ENCODE measurements at places on chromosomes 2 and 18.

GRCh38 chr2:51231071-51231470, 199.1 kb upstream of the NRXN1 start:
- DNase-seq = no peak

DNA sequence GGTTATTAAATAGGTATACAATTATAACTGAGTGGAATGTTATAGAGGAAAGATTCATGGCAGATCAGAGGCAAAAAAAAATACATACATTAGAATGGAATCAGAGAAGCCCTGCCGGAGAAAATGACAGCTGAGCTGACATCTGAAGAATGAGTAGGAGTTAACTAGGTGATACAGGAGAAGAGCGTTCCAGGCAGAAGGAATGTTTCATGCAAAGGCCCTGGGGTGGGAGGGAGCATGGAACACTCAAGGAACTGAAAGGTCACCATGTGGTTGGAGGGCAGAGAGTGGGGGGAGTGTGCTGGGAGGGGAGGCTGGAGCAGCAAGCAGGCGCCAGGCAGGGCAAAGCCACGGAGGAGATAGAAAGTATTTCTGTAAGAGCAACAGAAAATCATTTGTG, 31.6 kb upstream of the CDK5R2 start:
- no peak for DNase-seq

DNA sequence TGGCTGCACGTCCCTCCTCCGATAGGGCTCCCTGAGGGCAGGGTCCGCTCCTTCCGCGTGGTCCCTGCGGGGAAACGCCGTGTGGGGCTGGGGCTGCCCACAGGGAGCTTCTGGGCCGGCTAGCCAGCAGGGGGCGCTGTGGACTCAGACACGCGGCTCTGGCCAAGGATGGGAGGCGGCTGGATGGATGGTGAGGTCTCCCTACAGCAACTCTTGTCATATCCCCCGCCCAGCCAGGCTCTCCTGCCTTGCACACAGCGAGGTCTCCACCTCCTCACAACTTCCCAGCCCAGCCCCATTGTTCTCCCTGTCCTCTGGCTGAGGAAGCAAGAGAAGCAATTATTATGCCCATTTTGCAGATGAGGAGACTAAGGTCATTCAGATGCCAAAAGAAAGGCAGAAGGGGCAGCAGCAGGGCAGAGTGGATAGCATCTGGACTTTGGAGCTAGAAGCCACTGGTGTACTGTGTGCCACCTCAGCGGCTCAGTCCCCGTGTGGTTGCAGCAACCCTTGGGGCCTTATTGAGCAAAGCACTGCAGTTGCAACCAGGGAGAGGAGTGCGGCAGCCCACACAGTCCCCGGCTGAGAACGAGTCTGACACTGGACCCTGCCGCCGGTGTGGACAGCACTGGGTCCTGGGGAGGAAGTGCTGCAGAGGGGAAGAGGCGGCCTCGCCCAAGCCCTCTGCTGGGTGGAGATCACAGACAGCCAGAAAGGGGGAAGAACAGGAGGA, 99.0 kb downstream of the ZFP36L2 start:
- peak; percentile 89 for DNase-seq

DNA sequence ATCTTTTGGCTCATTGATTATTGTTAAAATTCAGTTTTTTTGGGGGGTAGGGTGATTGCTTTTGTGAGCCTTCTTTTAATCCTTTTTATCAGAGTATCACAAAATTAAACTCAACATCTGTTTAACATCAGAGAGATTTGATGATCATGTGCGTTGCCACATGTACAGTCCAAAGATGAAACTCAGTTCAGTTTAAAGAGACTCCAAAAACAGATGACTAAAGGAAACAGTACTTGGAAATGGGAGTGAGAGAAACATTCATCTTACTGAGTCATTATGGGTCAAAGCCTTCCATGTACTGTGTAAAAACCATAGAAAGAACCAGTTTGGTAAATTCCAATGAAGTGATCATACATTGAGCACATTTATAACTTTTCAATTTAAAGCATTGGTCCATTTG, 53.0 kb downstream of the LYPD6 start:
- DNase-seq = no peak

GRCh38 chr2:78351208-78351607, 674.3 kb upstream of the REG3G start:
- DNase-seq = no peak

GRCh38 chr2:67652679-67653078, 255.5 kb downstream of the ETAA1 start:
- peak; percentile 34 for DNase-seq

DNA sequence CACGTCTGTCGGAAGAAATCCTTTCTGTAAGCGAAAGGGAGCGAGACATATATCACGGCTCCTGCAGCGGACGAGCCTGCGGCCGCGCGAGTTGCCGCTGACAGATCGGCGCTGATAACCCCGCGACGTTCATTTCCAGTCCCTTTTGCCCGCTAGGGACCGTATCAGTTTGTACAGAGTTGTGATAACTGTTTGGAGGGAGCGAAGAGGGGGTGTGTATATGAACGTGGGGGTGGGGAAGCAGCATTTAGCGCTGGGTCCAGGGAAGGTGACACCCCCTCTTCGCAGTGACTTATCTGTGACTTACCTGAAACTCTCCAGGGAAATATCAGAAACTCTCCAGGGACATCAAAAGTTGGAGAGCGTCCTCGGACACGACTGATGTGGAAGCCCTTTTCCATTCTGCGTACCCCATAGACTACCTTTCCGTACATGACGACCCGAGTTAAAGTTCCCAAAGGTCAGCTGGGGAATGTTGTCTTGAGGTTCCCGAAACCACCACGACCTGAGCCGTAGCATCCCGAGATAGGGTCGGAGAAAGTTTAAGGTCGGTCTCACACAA, 948 bp upstream of the GATA6 start:
- no peak for DNase-seq

DNA sequence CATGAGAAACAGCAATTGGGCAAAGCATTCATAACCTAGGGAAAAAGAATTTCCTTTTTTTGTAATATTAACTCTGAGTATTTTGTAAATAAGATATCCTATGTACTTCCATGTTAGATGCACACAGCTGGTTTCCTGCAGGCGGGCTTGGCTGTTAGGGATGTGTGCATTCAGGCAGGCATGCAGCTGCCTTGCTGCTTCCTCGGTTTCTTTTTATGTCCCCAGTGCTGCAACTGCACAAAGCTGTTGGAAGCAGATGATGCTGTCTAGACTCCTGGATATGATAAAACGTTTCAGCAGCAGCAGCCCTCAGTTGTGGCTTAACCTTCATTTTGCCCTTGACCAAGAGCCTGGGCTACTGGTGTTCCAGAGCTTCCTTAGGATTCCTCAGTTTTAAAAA, 89.4 kb upstream of the EML6 start:
- no peak for DNase-seq

- no peak for DNase-seq
Measured at GRCh38 chr2:174965992-174966744, 39.0 kb downstream of the CHN1 start.

DNA sequence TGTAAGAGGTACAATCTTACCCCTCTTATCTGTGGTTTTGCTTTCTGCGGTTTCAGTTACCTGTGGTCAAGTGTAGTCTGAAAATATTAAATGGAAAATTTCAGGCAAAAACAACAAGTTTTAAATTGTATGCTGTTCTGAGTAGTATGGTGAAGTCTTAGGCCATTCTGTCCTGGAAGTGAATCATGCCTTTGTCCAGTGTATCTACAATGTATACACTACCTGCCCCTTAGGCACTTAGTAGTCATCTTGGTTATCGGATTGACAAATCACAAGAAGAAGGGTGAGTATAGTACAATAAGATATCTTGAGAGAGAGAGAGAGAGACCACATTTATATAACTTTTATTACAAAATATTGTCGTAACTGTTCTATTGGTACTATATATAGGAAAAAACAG, 43.5 kb downstream of the RAB3GAP1 start:
- no peak for DNase-seq

- DNase-seq = no peak
Measured at GRCh38 chr18:26267357-26267930, 41.2 kb downstream of the TAF4B start.

GRCh38 chr2:127379712-127380355, 7.9 kb downstream of the MAP3K2 start:
- no peak for DNase-seq

DNA sequence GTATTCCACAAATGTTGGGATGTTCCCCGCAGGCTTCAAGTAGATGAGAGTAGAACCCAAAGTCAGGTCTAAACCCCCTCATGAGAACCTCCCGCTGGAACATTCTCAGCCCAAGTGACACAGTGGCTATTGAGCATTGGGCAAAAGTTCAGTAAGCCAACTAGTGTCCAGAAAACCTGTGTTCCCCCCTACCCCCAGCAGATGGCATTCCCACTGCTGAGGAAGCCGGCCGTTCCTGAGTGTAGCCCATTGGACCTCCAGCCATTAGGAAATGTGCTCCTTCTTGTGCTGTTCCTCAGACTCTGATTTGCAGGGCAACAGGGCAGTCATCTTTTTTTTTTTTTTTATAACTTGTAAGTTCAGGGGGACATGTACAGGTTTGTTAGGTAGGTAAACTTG, 152.1 kb downstream of the NCK2 start:
- no peak for DNase-seq

DNA sequence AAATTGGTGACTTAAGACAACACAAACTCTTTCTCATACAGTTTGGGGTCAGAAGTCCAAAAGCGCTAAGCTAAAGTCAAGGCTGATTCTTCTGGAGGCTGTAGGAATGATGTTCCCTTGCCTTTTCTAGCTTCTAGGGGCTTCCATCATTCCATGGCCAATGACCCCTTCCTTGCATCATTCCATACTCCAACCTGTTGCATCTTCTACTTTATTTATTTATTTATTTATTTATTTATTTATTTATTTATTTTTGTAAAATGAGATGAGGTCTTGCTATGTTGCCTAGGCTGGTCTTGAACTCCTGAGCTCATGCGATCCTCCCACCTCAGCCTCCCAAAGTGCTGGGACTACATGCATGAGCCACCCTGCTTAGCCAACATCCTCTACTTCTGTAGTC, 44.7 kb upstream of the C1D start:
- no peak for DNase-seq

DNA sequence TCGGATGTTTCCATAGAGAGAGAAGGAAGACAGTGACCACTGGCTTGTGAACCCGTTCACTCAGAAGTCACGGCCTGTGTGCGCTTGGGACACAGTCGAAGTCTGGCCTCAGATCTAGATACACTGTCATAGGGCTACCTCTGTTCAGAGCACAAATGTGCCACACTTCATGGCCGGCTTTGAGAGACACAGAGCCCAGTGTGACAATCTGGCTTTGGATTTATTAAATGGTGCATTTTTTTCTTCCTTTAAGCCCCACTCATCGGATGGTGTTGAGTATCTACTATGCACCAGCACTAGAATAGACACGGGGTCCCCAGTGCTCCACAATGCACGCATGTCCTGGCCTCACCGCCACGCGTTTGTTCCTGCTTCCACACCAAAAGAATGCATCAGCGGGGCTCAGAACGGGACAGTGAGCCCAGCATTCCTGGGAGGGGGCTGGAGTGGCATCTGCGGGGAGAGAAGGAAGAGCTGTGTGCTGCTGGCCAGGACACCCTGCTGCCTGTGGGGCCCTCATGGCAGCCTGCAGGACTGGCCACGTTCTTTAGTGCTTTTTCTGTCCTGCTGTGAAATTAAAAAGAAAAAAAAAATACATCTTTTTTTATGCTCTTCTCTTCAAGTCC, 738.9 kb upstream of the SALL3 start:
- no peak for DNase-seq

DNA sequence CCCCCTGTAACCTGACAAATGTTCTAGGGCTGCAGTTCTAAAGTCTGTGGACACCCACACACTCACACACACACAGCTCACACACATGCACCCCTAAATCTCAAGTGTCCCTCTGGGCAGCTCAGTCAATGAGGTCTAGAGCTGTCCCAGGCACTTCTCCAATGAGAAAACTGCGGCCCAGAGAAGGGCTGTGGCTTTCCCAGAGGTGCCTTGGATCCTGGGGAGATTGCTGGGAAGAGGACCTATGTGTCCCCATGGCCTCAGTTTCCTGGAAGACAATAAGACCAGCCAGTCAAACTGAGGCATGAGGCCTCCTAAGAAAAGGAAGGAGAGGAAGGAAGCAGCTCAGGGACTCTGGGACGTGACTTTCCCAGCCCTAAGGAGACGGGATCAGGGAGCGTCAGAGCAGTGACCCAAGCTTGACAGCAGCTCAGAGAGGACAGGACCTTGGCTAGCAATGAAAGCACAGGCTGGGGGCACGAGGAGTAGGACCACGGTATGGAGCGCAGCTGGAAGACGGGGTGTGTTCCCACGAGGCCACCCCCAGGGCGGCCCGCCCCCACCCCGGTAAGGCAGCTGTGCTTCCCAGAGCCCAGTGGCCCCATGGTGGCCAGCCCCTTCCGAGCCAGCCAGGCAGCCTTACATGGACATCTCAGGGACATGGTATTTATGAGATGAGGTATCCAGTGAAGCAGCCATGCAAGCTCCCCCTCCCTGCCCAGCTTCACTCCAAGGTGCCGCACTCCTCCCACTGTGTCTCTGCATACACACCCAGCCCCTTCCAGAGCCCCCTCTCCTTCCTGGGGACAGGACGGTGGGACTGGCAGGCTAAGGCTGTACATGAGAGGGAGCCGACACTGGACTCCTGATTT, 46.0 kb downstream of the TNS1 start:
- no peak for DNase-seq

DNA sequence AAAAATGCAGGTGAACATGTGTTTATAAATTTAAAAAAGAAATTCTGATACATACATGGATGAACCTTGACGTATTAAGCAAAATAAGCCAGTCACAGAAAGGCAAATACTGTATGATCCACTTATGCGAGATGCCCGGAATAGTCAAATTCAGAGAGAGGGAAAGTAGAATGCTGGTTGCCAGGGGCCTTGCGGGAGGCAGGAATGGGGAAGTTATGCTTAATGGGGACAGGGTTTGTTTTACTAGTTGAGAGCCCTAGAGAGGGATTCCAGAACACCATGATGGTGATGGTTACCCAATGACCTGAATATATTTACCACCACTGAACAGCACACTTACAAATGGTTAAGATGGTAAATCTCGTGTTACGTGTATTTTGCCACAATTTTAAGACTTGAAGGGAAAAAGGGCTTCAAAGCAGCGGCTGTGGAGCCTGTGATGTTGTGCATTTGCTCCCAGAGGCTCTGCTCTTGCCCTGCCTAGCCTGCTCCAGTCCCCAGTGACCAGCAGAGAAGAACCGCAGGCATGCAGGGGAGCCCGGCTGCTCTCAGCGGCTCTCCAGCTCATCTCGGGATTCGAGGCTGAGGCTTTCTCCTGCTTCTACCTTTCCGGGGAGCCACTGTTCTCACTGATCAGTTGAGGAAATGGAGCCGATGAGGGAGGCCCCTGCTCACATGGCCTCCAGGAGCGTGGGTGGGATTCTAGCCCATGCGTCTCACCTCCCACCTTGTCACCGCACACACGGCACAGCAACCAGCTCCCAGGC, 51.7 kb upstream of the TFCP2L1 start:
- DNase-seq = no peak
